ENCODE measurements at places on chromosomes 5 and 9.

DNA sequence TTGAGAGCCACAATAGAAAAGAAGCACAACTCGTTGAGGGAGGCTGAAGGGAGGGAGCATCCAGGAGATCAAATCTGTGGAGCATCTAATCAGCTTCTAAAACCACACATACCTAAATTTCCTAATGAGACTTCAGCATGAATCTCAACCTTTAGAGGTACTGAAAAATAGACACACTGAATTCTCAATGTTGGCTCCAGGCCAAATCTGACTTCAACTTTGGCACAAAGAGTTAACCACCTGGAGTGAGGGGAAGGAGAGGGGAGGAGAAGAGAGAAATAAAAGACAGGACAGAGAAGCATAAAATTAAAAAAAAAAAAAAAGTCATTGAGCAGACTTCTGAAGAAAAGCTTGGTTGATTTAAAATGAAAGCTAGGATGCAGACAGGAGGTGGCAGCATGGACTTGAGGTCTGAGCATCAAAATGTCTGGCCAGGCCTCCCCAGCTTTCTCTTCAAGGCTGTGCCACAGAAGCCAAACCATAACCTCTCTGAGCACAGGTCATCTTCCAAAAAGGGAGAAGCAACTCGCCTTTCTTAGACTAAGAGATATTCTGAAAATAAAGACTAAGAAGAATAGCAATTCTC lies 205.6 kb downstream of the DENND1A start:
- no peak for DNase-seq

GRCh38 chr5:90983711-90984124 lies 399.4 kb downstream of the ARRDC3 start:
- no peak for DNase-seq

GRCh38 chr5:129996896-129997295 lies 92.6 kb downstream of the CHSY3 start:
- DNase-seq, result no peak

- DNase-seq, result no peak
Measured at GRCh38 chr5:434443-435146, 8.4 kb upstream of the EXOC3 start.

DNA sequence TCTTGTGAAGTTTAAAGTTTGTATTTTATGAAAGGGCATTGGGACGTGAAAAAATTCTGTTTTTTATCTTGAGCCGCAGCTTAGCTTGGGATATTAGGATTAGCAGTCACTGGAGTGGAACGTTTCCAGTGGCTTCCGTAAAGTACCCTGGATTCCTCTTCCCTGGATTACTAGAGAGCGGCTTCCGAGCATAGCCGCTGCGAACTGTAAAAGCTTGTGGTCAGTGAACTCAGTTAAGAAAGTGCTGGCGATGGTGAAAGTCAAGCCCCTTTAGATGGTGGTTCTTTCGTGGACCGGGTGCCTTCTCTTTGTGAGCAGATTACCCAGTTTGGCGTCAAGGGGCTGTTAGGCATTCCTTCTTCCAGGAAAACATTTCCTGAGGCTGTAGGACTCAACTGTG lies 168.1 kb downstream of the KDM4C start:
- DNase-seq, result no peak

GRCh38 chr9:20997503-20998076 lies 33.9 kb downstream of the HACD4 start:
- no peak for DNase-seq

DNA sequence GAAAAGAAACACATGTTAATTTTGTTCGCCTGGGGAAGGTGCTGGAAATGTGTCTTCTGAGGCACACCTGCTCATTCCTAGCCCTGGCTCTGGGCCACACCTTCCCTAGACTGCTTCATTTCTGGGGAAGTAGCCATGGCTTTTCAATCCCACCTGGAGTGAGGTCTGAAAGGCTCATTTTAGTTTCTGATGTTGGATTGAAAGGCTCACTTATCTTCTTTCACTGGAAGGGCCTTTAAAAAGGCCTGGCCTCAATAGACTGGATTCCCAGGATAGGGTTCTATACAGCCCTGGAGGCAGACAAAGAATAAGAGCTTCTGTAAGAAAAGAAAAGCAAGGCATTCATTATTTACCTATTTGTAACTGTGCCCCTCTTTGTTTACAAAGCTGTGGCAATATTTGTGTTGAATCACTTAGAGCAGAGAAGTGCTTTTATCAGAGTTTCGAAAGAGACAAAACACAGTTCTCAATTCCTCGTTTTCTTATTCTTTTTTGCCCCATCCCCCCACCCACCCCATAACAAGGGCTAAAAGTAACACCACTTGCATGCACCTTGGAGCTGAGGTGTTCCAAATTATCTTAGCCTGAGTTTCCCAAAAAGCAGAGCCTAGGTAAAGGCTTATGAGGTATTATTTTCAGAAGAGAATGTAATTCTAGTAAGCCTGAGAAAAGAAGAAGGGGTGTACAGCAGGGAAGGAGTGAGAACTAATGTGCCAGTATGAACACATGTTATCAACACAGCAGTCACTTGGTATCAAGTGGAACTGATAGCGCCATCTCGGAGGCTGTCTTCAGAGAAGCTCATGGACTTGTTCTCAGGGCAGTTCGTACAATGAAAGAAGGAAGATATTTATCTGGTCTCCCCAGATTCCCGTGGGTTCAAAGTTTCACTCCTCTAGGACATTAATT lies 413.1 kb downstream of the KCTD16 start:
- DNase-seq, result no peak

GRCh38 chr5:115858396-115858795 lies 16.7 kb downstream of the AP3S1 start:
- no peak for DNase-seq

GRCh38 chr9:120855827-120856670 lies 13.3 kb upstream of the PSMD5 start:
- no peak for DNase-seq

- no peak for DNase-seq
Measured at GRCh38 chr5:40240671-40241070, 439.0 kb upstream of the PTGER4 start.

DNA sequence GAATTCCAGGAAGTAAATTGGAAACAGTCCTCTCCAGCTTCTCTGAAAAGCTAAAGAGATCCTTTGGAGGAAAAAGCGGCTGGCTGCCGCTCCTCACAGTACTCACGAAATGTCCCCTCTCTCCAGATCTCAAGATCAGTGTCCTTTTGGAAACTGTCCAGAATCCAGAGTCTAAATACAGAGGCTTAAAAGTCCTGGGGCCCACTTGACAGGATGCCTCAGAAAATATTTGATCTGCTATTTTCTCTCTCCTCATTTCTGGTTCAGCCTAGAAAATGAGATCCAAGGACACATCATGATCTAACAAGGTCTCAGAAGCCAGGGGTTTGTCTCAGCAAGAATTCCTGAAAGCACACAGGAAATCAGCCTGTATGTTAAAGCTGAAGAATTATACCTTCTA lies 7.2 kb downstream of the C1QTNF2 start:
- no peak for DNase-seq

- DNase-seq, result no peak
Measured at GRCh38 chr9:105114964-105115728, 129.3 kb upstream of the SLC44A1 start.

- no peak for DNase-seq
Measured at GRCh38 chr5:135307143-135307903, 91.7 kb downstream of the MACROH2A1 start.

DNA sequence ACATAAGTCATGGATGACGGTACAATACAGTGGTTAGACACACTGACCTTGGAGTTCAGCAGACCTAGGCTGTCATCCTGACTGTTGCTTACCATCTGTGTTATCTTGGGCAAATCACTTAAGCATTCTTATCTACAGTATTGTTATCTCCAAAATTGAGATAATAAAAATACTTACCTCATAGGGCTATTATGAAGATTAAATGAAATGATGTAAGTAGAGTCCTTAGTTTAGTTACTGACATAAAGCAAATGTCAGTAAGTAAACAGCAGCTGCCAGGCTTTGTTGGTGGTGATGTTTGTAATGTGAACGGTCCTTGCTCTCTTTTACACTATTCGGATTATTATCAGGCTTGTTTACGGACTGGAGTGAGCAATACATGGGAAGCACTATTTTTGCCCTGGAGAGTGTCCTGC lies 107.3 kb upstream of the DPYSL3 start:
- no peak for DNase-seq

DNA sequence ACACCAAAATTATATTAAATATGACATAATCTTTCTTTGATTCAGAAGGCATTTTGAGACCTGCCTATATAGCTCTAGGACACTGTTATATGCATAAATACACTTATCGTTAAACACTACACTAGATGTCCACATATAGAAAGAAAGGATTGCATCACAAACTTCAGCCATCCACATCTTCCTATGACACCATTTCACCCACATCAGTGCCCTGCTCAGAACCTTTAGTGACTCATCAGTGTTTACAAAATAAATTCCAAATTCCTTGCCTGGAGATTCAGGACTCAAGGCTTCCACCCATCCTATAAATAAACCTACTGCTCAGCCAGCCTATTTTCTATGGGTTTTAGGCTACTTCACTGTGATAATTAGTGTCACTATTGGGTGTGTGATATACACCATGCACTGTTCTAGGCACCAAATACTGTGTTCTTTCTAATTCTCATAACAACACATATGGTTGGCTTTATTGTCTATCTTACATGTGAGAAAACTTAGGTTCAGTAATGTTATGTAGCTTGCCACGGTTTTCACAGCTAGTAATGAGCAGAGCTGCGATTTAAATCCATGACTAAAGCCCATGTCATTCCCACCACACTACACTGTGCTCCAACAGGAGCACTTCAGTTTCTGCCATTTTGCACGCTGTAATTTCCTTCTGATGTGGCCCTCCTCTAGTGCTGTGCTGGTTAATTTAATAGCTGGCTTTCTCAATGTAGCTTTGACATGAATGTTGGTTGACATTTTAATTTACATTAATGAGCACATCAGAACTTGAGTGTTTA lies 103.3 kb downstream of the SREK1 start:
- no peak for DNase-seq

GRCh38 chr9:13033959-13034693 lies 245.4 kb downstream of the MPDZ start:
- DNase-seq, result no peak

DNA sequence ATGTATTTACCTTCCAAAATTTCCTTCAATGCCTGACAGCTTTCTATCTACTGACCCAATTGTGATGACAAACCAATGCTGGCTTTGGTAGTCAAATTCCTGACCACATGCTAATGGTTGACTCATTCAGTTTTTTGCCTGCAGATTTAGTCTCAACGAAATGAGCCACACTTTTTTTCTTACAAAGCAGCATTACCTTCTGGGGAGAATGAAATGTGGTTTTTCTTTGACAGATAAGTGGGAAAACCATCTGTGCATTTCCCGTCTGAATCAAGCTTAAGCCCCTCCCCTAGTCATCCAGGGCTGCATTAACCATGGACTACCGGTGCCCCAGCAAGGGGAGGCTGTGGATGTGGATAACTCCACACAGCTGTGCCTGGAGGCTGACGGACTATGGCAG lies 99.6 kb upstream of the TAF11L2 start:
- DNase-seq, result no peak

GRCh38 chr9:14081745-14082144 lies 232.2 kb downstream of the NFIB start:
- no peak for DNase-seq

- no peak for DNase-seq
Measured at GRCh38 chr5:180394031-180394636, 41.0 kb upstream of the GFPT2 start.

DNA sequence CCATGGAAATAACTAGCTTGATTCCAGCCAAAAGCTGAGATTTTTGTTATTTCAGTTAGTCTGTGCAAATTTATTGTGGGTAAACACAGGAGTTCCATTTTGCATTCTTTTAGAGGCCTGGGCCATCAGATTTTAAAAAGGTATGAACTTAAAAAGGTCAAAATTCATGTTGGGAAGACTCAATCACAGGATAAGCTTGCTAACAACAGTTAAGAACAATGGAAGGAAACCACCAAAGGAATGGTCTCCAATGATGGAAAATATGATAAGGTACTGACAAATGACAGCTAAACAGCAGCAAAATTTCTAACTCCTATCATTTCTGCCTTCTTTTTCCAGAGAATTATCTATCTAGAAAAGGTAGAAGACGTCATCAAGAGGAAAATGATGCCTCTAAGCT lies 16.0 kb downstream of the ABITRAM start:
- DNase-seq, result no peak

GRCh38 chr5:96664669-96665068 lies 2.5 kb downstream of the CAST start:
- DNase-seq, result no peak

DNA sequence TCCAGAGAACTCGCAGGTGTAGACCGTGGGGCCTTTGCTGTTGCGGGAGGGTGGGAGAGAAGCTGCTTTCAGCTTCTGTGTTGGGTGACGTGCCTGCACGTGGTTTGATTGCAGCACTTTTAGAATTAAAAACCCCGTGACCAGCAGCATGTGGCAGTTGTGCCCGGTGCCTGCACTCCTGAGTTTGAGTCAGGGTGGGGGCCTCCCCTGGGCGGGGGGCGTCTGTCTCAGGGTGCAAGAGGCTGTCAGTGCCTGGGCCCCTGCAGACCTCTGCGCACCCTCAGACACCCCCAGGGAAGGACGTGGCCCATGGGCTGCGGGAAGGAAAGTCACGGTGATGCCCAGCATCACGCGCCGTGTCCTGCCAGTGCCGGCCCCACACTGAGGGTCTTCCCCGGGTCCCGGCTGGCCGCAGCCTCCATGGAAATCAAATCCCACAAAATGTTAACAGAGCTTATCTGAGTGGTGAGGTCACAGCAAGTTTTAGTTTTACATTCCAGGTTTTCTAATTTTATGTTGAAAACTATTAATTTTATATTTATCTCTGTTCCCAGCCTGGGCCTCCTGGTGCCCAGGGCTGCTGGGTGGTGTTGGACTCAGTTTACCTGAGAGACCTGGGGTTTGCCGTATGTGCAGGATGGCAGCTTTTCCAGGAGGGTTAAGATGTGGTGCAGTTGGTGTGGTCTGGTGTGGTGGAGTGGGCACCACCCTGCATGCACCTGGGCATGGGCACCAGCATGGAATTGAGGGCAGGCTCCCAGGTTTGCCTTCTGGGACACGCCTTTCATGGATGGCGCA lies 33.3 kb downstream of the AHRR start:
- no peak for DNase-seq

DNA sequence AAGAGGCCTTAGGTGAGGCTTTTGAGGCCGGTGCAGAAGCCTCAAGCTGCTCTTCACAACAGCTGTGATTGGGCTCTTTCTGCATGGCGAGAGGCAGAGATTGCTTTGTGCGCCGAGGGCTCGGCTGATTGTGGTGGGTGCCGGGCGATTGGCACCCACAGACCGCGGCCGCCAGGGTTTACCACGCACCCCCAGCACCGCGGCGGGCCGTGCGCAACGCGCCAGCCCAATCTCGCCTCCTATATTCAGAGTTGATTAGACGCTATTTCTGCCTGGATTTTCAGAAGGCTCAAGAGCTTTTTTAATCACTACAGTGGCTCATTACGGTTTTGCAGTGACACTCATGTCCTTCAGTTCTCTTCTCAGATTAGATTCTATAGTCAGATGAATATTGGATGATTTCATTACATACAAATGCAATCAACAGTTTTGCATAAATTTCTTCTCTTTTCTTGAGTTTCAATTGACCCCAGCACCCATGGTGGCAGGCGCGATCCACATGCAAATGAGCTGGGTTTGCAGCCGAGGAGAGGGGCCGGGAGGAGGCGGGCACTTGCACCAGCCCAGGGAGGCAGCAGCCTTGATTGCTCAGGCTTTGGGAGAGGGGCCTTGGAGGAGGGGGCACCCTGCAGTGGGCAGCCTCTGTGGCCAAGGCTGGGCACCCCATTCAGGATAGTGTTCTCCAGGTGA lies 33.8 kb upstream of the PTGS1 start:
- DNase-seq, result no peak
